GOT3 (cell line): ENCODE measurements at places on chromosomes 4 and X.

GRCh38 chrX:129759576-129760061, 20.1 kb upstream of the SASH3 start:
- DNase-seq, result no peak

DNA sequence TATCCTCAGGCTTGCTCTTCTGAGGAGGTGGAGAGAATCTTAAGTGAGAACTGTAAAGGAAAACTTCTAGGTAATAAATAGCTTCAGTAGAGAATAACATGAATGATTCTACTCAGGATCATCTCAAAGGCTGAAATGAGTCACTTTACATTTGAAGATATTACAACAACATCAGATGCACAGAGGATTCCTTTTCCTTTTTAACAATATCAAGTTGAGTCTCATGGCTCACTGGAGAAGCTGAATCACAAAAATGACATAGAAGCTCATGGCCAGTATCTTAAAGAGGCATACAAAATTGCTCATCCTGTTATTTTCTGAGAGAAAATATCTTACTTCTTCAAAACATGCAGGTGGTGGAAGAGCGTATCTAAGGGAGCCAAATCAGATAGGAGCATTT, 72.5 kb upstream of the EMCN start:
- DNase-seq, result no peak

GRCh38 chr4:185464887-185465286, 6.6 kb downstream of the CCDC110 start:
- no peak for DNase-seq

- DNase-seq, result no peak
These were observed 103.0 kb upstream of the MBNL3 start for GRCh38 chrX:132591719-132592275.

GRCh38 chr4:85728464-85728863, 253.5 kb downstream of the ARHGAP24 start:
- no peak for DNase-seq

- DNase-seq, result no peak
These were observed 91.1 kb upstream of the ANKRD50 start for GRCh38 chr4:124803641-124804040.

- DNase-seq, result no peak
These were observed 147.7 kb downstream of the TMEM47 start for GRCh38 chrX:34509394-34509793.

DNA sequence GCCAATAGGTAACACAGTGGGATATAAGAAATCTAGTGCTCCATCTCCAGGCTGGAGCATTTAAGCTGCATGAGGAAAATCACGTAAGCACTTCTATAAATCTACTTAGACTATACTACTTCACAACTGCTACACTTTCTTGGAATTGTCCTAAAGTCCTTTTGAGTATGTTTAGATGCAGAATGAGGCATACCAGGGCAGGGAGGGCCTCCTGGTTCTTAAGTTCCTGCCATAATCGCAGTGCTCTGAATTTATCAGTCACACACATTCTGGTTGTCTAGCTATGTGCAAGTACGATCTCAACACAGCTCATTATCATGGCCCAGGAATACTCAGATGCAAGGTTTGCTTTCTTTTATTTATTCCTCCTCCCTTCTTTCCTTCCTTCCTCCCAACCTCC, 130.3 kb downstream of the GUCY2F start:
- DNase-seq, result no peak

DNA sequence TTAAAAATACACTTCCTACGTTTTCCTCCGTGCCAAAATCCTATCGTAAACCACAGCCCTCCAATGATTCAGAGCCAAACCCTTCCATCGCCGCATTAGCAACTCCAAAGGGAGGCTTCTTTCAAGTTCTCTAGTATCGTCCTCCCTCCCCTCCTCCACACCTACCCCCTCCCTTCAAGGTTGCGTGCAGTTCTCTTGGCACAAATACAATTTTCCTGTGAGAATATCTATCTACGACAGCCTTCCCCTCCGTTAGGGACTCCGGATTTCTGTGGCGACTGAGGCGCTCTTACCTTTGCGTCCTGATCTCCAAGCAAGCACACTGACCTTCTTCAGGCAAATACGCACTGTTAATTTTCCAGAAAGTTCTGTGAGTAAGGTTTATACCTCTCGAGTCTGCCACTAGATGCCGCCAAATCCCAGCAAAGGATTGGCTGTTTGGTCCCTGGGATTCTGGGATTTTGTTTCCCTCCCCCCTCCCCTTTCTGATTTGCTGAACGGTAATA, 1.2 kb upstream of the MORF4L2 start:
- no peak for DNase-seq

- no peak for DNase-seq
These were observed 231.2 kb downstream of the FRAS1 start for GRCh38 chr4:78288327-78288726.

- peak; percentile 3 for DNase-seq
These were observed at the start of gene NUDT11 for GRCh38 chrX:51496501-51497291. NUDT11 (minus strand) TSS chrX:51496592; CDS start chrX:51496444, 148 bp downstream.

DNA sequence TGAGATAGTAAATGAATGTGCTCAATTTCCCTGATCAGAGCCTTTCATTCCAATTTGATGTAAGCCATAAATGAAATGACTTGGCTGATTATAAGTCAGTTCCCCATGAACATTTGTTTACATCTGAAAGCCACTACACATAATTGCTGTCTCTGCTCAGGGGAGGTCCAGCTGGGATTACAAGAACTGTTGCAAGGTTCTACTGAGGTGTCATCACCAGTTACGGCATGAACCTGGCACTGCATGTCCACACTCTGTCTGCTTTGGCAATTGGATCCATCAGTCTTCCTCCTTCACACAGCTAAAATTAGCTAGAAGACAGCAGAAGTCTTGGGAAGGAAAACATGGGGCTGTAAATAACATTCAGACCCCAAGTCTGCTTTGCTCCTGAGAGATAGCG, 12.8 kb upstream of the MBNL3 start:
- no peak for DNase-seq

DNA sequence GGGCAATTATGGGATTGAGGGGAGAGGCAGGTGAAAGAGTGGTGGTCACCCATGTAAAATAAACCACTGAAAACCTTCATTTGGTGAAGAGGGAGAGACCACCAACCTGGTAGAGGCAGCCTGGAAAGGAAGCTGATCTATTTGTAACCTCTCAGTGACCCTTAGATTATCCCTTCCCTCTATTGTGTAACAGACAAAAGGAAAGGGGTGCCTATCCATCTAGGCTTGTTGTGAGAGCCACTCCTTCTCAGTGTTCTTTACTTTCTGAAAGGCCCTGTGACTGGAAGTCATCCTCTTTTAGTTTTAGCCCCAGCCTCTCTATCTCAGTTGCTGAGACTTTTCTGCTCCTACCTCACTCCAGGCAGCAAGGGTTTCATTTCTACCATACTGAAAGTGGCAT, 142.4 kb downstream of the TMEM164 start:
- DNase-seq, result no peak

- DNase-seq, result no peak
These were observed 20.4 kb upstream of the GDPD2 start for GRCh38 chrX:70402721-70403120.

DNA sequence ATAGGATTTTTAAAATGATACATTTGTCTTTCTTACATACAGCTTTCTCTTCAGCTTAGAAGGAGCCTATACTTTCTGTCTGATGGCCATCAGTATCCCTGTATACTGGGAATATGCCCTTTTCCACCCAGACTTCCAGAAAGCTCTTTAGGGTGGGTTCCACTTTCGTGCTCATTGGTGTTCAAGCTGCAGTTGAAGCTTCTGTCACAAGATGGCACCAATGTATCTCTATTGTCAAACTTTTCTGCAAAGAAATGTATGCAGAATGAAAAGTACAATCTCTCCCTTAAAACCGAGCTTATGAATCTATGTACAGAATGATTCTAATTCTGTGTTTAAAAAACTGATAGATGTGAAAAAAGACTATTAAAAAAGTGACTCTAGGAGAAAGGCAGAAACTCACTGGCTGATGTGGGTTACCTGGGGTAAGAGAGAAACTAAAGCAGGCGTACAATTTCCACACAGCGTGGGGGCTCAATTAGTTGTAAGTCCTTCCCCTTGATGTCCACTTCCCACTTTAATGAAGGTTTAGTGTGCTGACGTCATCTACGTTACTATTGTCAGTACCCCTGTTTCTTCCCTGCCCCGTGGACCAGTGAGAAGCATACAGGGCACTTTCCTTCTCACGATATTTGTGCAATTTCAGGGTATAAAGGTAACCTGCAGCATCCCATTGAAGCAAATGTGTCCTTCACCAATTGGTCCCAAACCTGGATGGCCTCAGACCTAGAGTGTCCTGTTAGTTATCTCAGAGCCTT, 57.3 kb upstream of the TCEAL2 start:
- DNase-seq, result no peak
